ENCODE measurements at places on chromosomes 3 and 15.

DNA sequence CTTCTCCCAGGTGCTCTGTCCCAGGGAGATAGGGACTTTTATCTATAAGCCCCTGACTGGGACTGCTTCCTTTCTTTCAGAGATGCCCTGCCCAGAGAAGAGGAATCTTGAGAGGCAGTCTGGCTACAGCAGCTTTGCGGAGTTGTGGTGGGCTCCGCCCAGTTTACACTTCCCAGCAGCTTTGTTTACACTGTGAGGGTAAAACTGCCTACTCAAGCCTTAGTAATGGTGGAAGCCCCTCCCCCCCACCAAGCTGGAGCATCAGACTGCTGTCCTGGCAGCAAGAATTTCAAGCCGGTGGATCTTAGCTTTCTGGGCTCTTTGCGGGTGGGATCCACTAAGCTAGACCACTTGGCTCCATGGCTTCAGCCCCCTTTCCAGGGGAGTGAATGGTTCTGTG lies 253.8 kb upstream of the ARL6 start:
- DNase-seq = no peak

DNA sequence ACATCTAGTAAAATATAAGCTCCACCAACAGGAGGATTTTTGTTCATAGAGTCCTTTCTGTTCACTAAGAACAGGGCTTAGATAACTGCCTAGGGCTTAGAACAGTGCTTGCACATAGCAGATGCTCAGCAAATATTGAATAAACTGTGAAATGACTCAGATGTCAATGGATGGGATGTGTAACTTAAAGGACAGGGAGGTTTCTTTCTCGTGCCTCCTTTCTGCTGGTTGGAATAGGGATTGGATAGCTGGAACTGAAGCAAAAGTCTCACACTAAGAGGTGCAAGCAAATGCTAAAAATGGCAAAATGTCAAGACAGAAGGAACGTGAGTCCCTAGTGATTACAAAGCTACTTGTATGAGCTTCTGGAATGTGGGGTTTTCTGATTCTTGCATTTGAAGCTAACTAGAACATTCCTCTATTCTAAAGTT lies 392.8 kb upstream of the WNT5A start:
- no peak for DNase-seq

DNA sequence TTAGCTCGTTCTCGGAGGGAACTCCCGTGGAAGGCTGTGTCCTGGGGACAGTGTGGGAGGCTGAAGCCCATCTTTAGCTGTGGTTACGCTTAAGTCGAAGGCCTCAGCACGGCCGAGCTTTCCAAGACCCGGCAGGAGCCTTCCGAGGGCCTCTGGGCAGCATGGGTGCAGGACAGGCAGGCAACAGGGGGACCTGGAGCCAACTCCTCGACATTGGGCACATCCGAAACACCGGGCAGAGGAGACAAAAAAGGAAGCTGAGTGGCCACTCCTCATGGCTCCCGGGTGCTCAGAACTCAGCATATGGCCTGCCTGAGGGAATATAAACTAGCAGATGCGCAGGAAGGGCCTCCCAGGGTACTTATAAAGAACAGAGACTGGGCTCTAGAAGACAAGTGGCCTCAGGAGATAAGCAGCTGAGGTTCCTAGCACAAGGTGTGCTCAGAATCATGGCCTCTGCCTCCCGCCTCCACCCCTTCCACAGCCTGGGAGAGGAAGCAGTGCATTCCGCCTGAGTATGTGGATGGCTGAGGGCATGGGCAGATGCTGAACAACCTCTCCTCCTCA lies 34.1 kb downstream of the ABTB1 start:
- no peak for DNase-seq

GRCh38 chr15:63460210-63461155 lies 43.9 kb upstream of the USP3 start:
- no peak for DNase-seq

- DNase-seq = no peak
Observed at GRCh38 chr3:196168808-196169391, 42.3 kb downstream of the ZDHHC19 start.

DNA sequence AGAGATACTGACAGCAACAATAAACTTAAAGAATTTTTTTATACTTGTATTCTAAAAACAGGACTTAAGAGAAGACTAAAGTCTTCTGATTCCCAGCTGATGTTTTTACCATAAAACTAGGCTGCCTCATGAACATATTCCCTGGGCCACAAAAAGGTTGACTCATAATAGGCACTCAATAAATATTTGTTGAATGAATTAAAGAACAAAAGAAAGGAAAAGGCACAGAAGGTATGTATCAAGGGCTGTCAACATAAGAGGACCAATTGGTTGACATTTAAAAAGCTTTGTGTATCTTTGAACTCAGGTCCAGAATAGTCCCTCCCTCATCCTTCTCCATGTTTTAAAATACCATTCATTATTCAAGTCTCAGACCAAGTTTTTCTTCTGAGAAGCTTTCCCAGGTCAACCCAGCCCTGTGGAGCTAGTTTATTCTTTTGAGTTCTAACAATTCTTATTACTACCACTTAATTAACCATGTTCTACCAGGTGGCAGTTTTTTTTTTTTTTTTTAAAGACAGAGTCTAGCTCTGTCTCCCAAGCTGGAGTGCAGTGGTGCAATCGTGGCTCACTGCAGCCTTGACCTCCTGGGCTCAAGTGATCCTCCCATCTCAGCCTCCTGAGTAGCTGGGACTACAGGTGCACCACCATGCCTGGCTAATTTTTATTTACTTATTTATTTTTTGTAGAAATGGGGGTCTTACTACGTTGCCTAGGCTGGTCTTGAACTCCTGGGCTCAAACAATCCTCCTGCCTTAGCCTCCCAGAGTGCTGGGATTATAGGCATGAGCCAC lies 17.5 kb upstream of the ARHGEF3 start:
- no peak for DNase-seq

- no peak for DNase-seq
Observed at GRCh38 chr15:30929064-30929669, 25.5 kb downstream of the FAN1 start.
